ENCODE measurements at places on chromosomes 2 and 18.
A peak's percentile ranks its signal among the peaks of the same experiment; 100 is the strongest.

DNA sequence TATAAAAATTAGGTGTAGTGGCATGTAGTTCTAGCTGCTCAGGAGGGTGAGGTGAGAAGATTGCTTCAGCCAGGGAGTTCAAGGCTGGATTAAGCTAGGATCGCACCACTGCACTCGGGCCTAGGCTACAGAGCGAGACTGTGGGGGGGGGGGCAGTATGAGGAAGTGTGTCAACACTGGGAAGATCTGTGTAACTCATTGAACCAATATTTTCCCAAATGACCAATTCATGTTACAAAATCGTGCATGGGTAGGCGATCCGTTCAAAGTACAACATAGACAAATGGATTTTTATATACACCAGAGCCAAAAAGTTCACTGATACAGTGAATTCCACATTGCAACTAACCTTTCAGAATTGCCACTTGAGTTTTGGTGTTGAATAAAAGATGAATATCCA is 8.1 kb downstream of the SMAD4 start:
- no peak for DNase-seq

DNA sequence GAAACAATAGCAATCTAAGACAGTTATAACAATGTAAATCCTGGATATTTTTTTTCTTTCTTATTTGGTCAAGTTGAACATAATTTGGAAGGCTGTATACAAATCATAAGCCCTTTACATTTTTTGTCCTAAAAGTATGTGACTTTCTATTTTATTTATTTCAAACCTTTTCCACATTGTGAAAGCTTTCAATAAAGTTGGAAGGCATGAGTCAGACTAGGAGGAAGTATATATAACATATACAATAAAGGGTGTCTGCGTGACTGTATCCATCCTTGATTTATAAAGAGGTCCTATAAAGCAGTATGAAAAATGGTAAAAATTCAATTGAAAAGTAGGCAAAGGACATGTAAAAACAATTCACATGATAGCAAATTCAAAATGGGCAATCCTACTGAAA is 44.4 kb downstream of the CRACDL start:
- DNase-seq: no peak

- peak; percentile 28 for DNase-seq
Observed at GRCh38 chr2:170716851-170717598, 1.9 kb downstream of the SP5 start.

DNA sequence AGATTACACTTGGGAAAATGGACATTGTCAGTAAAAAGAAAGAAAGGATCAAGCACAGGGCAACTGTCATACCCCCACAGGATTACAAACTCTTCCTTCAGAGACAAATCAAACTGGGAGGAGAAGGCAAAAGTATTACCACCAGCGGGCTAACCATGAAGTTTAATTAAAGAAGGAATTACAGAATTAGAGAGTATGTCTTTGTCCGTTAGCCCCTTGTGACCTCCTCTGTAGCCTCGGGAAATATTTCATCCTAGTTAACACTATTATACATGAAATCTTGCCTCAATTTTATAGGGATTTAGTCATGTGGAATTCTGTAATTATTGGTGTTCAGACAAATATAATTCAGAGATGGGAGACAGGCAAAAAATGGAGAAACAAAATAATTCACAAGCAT is 60.7 kb downstream of the PAX3 start:
- DNase-seq: no peak

- DNase-seq: no peak
Observed at GRCh38 chr2:106130251-106130998, 63.7 kb downstream of the UXS1 start.

GRCh38 chr2:3268705-3269029 is 109.0 kb downstream of the EIPR1 start:
- DNase-seq: no peak

- no peak for DNase-seq
Observed at GRCh38 chr2:71892896-71893295, 254.8 kb downstream of the CYP26B1 start.

GRCh38 chr2:215550331-215550730 is 114.5 kb upstream of the FN1 start:
- no peak for DNase-seq

GRCh38 chr2:199659207-199659606 is 191.8 kb downstream of the FTCDNL1 start:
- no peak for DNase-seq

DNA sequence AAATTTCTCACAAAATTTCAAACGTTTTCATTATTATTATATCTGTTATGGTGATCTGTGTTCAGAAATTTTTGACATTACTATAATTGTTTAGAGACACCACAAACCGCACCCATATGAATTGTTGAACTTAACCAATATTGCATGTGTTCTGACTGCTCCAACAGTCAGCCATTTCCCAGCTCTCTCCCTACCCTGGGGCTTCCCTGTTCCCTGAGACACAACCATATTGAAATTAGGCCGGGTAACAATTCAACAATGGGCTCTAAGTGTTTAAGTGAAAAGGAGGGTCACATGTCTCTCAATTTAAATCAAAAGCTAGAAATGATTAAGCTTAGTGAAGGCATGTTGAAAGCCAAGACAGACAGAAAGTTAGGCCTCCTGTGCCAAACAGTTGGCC is 424.0 kb downstream of the DSC3 start:
- DNase-seq: no peak

GRCh38 chr2:133726973-133727372 is 158.7 kb upstream of the NCKAP5 start:
- DNase-seq: no peak

GRCh38 chr2:160913323-160913722 is 246.9 kb upstream of the TANK start:
- DNase-seq: no peak

DNA sequence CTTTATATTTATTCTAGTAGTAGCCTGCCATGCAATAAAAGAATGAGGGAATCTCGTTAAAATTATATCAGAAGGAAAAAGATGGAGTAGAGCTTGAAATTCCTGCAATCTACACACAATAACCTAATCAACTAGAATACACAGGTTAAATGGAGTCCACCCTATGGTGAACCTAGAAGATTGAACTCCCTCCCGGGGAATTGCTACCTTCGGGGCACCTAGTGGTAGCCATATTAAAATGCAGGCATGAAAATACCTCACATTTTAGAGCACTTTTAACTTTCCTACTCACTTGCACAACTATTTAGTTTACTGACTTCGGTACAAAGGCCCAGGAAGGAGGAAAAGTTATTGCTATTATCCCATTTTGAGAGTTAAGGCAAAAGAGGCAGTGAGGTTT is 174.5 kb downstream of the SS18 start:
- no peak for DNase-seq

DNA sequence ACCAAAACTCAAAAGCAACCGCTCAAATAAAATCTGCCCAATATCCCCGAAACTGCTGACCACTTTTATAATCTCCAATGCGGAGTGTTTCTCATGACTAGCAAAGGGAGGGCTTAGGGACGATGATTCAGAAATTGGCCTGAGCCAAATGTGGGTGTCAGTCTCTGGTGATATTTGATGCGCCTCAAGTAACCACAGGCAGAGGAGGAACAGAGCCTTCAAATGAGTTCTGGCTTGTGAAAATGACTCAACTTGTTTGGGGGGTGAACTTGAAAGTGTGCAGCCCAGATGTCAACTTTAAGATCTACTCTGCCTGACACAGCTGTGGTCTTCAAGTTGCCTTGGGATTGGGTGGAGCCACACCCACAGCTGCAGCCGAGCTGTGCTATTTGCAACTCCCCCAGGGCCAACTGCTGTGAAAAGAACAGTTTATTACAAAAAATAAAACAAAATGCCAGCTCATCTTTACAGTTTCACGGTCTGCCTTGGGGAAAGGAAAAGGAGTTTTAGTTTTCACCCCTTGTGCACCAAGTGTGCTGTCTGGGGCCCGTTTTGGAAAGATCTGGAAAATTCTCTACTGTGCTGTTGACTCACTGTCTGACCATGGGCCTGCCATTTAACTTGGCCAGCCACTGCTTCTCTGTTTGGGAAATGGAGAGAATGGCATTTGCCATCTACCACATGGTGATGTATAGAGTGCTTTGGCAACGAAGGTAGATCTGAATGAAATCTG is 222.1 kb downstream of the MTX2 start:
- DNase-seq: peak; percentile 76

GRCh38 chr2:43887176-43887575 is 48.4 kb downstream of the ABCG8 start:
- DNase-seq: no peak

GRCh38 chr18:34399892-34400291 is 175.2 kb upstream of the NOL4 start:
- no peak for DNase-seq

DNA sequence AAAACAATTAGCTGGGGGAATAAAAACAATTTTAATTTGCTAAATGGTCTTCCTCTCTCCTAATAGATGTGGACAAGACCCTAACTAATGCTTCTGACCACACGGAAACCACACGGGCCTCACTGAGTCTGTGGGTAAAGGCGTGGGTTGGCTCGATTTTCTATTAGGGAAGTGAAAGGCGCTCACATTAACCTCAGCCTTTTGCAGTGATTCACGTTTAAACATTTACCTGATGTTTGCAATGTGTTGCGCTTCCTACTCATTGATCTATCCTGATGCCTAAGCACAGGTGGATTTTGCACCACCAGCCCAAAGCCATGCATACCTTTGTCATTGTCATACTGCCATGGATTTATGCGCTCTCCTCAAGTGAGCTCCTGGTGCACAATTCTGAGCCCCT is 35.6 kb upstream of the NRP2 start:
- no peak for DNase-seq

GRCh38 chr18:42087876-42088275 is 132.8 kb downstream of the PIK3C3 start:
- DNase-seq: no peak

GRCh38 chr18:1663879-1664705 is 759.4 kb downstream of the ADCYAP1 start:
- DNase-seq: peak; percentile 16

Measured in ovary (tissue), 10 donors.